ENCODE measurements at places on chromosomes 3 and 15. TPM values are rescaled to one million over a fixed set of nuclear protein-coding genes. Genes with fewer than 3 reads are reported as not detected.

CKMT1B gene
- not detected for total RNA-seq

SLC27A2 gene
- not detected for total RNA-seq

HDC gene
- not detected for total RNA-seq

CCK gene
- total RNA-seq: not detected

ZNF592 gene
- total RNA-seq: 9.0 TPM

CHST13 gene
- not detected for total RNA-seq

ZCWPW2 gene
- 0.72 TPM for total RNA-seq

NOP10 gene
- total RNA-seq: 266 TPM

GLDN gene
- 0.29 TPM for total RNA-seq

ACVR2B gene
- 3.7 TPM for total RNA-seq

TMEM212 gene
- not detected for total RNA-seq

ATP10A gene
- 2.6 TPM for total RNA-seq

IL5RA gene
- total RNA-seq: not detected

STAC gene
- 0.14 TPM for total RNA-seq

SLC12A1 gene
- total RNA-seq: not detected

CPA3 gene
- total RNA-seq: not detected

SNURF gene
- 4.2 TPM for total RNA-seq

CPNE4 gene
- total RNA-seq: not detected
